ENCODE measurements at places on chromosomes 11 and 22.

GRCh38 chr11:116162886-116163230 lies 609.9 kb downstream of the BUD13 start:
- DNase-seq: peak; percentile 96

DNA sequence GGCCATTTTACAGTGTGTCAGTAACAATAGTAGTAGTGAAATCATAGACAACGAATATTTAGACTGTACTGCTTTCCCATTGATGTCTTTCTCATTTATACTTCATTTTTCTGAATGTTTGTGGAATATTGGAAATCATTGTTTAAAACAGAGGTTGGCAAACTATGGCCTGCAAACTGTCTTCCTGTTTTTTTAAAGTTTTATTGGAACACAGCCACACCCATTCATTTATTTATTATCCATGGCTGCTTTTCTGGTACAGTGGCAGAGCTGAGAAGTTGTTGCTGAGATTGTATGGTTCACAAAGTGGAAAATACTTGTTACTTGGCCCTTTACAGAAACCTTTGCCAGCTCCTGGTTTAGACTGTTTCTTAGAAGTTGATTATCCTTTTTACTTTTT lies 13.7 kb downstream of the FAR1 start:
- DNase-seq: no peak

GRCh38 chr22:48896766-48897644 lies 930.7 kb downstream of the BRD1 start:
- peak; percentile 7 for DNase-seq

GRCh38 chr11:68287419-68287818 lies 15.6 kb upstream of the C11orf24 start:
- no peak for DNase-seq

DNA sequence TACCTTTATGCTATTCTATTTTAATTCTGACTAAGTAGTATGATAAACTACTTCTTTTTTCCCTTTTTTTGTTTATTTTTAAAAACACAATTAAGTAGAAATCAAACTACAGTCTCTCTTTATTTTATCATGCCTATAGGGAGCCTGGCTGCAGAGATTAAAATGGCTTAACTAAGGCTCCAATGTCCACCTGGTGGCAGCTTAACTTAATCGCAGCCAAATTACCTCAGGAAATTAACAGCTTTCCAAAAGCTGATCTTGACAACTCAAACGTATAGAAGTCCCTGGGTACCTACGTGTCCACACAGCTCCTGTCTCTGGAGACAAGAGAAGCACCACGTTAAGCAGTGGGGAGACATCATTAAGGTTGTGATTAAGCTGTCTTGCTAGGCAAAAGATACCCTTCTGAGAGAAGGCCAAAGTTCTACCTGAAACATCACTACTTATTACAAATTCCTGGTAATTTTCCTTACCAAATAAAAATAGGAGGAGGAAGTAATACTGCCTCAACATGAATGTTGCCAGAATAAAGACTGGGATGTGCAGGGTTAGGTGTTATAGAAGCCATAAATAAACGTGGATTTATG lies 63.2 kb upstream of the SNX19 start:
- DNase-seq: peak; percentile 23

GRCh38 chr22:38272373-38273134 lies at the start of gene TMEM184B:
TSS of gene TMEM184B (minus strand) at chr22:38273010. CDS start at chr22:38247961, 25,049 bp downstream.
- DNase-seq: peak; percentile 54

DNA sequence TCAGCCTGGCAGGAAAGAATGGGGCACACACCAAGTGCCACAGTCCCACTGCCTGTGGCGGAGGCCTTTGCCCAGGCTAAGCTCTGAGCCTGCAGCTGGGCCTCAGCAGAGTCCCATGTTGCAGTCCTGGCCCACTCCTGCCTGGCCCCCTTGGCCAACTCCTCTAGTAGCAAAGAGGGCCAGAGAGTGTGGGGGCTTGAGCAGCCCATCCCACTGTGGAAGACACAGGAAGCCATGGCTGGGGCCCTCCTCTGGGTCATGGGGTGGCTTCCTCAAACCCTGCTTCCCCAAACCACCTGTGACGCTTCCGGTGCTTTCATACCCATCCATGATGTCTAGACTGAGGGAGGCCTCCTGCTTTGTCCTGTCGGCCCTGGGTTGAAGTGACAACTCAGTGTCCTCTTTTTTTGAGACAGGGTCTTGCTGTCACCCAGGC lies 5.8 kb downstream of the RPS19BP1 start:
- DNase-seq: no peak

- no peak for DNase-seq
Observed at GRCh38 chr11:35033011-35033410, 106.0 kb upstream of the CD44 start.

DNA sequence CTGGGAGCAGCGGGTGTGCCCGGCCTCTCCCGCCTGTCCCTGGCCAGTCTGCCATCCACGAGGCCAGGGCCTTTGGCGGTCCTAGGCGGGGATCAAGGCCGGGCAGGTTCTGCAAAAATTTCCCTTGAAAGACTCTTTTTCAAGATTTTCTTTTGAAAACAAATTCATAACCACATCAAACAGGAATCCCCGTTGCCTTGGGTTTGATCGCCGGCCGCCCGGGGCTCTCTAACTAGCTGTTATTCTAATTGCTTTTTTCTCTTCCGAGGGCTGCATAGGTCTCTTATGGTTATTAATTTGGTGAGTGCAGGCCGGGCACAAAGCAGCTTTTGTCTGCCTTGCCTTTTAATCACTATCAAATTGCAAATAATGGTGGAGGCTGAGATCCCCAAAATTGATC lies 42.0 kb downstream of the CDKN1C start:
- DNase-seq: no peak

DNA sequence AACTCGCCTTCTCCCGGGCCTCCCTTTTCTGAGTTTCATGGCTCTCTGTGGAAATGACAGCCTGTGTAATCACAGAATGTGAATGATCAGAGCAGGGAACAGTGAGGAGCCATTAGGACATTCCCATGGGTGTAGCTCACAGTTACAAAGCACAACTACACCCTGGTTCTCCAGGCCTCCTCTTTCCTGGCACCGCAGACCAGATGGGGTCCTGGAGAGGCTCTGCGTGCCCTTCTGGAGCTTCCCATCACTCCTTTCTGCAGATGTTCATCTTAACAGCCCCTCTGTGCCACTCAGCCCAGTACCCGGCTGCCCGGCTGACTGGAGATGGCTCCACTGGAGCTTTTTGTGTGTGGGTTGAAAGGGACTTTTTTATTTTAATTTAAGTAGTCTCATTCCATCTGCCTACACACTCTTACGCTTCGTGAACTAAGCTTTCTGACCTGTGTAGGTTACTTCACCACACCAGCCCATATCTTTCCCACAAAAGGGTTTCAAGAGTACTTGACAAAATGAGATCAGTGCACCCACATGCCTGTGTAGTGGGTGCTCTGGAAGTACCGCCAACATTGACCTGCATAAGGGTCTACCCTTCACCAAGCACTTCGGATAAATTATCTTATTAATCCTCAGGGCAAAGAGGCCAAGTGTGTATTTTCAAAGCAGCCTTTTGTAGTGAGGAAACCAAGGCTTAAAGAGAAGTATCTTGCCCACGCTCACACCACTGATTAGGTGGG lies 29.8 kb downstream of the SREBF2 start:
- no peak for DNase-seq

DNA sequence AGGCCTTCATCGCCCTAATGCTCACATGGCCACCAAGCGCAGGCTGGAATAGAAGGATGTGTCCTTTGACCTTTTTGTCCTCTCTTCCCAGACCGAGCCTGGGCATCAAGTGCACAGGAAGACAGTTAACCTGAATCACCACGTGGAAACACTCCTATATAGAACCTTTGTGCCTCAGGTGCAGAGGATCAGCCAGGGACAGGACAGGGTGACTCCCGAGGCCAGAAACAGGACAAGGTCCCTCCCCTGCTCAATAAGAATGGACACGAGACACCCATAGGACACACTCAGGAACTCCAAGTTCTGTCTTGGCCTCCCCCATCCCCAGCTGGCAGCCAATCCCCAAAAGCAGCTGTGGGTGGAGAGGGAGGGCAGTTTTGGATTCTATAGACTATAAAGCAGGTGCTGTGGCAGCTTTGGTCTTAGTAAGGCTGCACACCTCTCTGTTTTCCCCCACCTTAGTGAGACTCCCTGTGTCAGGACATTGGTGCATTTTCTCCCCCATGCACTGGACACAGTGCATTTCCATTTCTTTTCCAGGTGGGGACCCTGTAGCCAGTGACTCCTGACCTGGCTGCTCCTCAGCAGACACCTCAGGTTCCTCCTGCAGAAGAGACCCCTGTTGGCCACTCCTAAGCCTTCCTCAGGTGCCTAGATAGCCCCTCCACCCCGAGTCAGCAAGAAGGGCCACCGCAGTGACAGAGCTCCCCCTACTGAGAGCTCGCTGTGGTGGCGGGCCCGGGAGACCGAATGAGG lies 43.6 kb upstream of the POU2AF1 start:
- DNase-seq: peak; percentile 82

DNA sequence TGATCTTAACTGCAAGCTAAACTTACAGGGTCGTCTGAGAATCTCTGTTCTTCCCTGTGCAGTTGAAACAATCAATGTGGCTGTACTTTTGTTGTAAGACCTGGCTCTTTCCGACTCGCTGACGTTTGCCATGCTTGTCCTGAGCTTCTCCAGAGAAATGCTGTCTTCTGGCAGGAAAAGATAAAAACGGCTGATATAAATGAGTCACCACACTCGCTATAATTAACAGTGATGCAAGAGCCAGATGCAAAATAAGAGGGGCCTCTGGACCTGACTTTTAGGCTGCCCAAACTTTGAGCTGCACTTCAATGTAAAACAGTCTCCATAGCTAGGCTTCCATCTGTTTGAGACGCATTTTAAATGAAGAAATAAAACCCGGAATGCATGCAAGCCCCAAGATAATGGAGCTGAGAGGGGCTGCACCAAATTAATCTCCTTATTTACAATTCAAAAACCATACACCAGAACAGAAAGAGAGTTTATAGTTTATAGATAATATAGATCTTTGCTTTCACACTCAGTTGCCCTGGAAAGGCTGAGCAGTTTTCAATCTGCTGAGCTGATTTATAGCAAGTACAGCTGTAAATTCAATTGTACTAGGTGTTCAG lies 48.5 kb downstream of the WT1 start:
- no peak for DNase-seq

DNA sequence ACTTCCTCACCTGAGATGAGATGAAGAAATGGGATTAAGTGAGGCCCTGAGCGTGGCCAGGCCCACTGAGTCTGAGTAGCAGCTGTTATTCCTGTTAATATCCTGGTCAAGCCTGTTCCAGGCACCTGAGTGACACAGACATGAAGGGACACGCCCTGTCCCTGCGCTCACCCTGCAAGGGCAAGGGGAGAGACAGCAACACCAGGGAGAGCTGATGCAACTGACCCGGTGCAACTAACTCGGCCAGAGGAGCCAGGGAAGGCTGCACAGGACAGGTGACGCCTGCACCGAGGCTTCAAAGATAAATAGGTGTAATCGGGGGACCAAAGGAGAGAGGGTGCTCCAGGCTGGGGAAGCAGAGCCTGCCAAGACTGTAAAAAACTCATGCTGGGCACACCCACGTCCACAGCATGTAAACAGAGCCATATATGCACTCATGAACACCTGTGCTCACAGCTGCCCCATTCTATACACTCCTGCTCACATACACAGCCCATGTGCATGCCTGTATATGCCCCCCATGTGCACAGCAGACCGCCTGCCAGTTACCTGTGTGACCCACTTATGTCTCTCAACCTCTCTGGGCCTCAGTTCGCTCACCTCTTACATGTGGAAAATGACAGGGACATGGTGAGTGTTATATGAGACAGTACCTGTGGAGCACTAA lies 22.8 kb upstream of the GCAT start:
- DNase-seq: no peak

GRCh38 chr11:102760344-102761035 lies 19.9 kb downstream of the MMP10 start:
- DNase-seq: no peak

- DNase-seq: no peak
Observed at GRCh38 chr11:109085708-109086373, 336.1 kb upstream of the C11orf87 start.

GRCh38 chr22:36330127-36330526 lies 57.6 kb downstream of the MYH9 start:
- no peak for DNase-seq
